ENCODE measurements at places on chromosomes 11 and 22.
A peak's percentile ranks its signal among the peaks of the same experiment; 100 is the strongest.

- no peak for DNase-seq
These were observed 2.3 kb upstream of the ST3GAL4 start for GRCh38 chr11:126352934-126353801.

DNA sequence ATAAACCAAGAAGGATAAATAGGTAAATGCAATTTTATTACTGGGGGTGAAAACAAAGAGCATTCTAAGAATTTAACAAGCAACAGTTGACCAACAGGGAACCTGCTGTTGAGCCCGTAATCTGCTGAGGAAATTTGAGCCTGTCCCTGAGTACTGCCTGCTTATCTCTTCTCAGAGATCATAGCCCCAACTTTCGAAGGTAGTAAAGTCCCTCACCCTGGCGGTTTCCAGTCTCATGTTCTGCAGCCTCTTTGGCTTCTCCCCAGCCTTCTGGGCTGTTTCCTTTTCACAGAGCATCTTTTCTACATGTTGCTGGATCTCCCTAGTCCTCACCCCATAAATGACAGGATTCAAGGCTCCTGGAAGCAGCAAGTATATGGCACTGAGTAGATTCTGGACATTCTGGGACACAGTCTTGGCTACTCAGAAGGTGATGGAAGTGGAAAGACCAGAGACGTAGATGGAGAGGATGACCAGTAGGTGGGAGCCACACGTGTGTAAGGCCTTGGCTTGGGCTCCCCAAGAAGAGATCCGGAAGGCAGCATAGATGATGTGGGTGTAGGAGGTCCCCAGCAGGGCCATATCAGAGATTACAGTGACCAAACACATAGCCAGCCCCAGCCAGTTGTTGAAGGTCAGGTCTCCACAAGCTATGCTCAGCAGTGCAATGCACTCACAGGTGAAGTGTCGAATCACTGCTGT lies 51.6 kb downstream of the RRM1 start:
- no peak for DNase-seq

DNA sequence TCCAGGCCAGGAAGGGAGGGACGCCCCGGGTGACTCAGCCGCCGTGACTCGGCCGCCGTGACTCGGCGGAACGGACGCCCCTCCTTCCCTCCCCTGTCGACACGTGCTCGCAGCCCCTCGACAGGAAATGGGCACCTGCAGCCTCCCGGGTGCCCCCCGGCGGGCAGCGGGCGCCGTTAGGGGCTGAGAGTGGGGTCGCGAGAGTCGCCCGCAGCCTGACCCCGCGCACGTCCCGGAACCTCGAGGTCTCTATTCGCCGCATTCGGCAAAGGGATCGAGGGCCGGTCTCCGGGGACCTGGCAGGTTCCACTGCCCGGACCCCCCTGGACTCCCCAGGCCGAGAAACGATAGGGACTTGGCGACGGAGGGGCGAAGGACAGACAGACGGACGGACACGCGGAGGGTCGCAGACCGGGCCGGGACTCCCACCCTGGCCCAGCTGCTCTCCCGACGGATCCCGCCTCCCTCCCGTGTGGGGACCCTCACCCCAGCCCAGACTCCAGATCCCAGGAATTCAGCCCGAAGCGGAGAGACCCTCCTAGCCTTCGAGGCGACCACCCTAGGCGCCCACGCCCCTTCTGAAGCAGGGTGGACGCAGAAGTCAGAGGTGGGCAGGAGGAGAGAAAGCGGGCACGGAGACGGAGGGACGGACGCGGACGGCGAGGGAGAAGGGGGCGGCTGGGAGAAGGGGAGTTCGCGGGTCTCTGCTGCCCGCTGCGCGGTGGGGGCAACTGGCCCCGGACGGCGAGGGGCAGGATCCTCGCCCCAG lies 648 bp downstream of the FOSL1 start:
- DNase-seq, result no peak

DNA sequence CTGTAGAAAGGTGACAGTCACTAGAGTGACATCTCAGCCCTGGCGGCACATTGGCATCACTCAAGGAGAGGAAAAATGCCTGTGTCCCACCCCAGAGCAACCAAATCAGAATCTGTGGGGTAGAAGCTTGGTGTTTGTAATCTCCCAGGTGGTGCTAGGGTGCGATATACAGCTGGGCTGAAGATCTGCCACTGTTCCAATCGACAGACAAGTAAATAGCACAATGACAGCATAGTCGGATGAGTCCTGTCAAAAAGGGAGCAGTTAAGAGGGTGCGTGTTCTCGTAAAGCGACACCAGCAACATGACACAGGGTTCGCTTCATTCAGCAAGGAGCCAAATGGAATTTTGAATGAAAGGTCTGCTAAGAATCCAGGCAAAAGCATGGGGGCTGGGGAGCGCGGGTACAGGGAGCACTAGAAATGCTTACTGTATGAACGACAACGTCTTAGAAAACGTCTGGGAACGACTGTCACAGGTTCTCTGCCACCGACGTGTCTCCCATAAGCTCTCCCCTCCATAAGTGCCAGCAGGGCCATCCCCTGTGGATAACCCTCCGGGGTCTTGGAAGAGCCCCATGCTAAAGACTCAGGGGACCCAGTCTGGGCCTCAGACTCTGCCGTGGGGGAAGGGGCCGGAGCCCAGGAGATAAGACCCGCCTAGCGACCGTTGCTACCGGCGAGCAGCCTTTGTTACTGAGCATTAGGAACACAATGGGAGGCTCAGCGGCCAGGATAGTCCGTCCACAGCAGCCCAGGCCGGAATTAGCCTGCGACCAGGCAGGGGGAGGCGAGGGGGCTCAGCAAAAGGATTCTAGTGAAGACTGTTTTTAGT lies 20.8 kb downstream of the ADA2 start:
- no peak for DNase-seq

DNA sequence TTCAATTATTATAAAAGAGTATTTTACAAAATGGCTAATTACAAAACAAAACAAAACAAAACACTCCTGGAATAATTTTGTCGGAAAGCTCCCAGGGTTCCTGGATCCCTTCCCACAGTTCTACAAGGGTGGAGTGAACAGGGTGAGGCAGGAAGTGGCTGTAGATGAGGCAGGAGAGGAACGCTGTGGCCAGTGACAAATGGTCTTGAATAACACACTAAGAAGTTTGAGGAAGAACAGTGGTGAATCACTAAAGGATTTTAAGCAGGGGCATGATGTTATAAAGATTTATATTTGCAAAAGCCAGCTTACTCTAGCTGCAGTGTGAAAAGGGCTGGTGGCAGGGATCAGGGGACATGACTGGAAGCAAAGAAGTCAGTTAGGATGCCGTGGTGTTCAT lies 33.8 kb upstream of the APOA1 start:
- no peak for DNase-seq

- DNase-seq, result peak; percentile 37
These were observed 3.0 kb downstream of the NCR3LG1 start for GRCh38 chr11:17354601-17354991.

GRCh38 chr11:109229682-109230081 lies 192.3 kb upstream of the C11orf87 start:
- DNase-seq, result no peak

GRCh38 chr22:28925916-28926315 lies 42.5 kb downstream of the ZNRF3 start:
- no peak for DNase-seq

GRCh38 chr11:34029176-34029575 lies 22.4 kb upstream of the CAPRIN1 start:
- DNase-seq, result no peak

Measured in stimulated activated CD4-positive, alpha-beta T cell treated with anti-CD3 and anti-CD28 coated beads, Interleukin-1b, Interleukin-23, amount 100 ng/mL, for 1 hour (primary cell).